ENCODE measurements at places on chromosomes 1 and 21.
A peak's percentile ranks its signal among the peaks of the same experiment; 100 is the strongest.

DNA sequence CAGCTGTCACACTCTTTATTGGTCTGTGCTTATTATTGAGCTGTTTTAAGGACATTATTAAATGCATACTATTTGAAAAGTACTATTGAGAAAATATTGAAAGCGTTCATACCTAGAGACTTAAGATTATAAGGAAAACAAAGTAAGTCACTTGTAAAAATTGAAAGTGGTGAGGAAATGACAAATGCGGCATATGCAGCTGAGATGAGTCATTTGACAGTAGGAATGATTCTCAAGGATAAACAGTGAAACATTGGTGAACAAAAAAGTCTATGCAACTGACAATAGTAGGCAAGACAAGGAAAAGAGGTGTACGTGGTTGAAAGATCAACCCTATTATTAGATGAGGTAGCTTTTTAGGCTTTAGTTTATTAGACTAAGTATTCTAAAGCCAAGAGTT is 82.6 kb upstream of the MAP10 start:
- no peak for DNase-seq

GRCh38 chr1:41618066-41618825 is 133.8 kb upstream of the EDN2 start:
- peak; percentile 69 for DNase-seq

- no peak for DNase-seq
Observed at GRCh38 chr1:182192215-182192614, 130.7 kb upstream of the ZNF648 start.

DNA sequence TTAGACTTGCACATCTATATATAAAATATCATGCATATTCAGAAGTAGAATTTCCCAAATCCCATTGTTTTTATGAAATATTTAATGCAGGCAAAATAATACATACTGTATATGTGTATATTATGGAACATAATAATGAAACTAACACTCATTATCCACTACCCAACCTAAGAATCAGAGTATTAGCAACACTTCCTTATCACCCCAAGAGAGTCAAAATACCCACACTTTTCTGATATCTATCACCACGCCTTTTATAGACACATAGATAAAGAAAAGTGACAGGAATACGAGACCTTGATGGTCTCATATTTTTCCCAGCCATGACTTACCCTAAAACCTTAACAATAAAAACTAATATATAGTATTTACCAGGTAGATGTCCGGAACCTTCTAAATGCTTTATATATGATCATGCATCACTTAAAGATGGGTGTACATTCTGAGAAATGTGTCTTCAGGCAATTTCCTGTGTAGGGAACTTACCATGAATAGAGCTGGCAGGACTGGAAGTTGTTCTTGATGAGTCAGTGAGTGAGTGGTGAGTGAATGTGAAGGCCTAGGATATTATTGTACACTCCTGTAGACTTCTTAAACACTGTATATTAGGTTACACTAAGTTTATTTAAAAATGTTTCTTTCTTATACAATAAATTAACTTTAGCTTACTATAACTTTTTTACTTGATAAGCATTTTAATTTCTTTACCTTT is 45.5 kb downstream of the TNFSF4 start:
- DNase-seq, result no peak

DNA sequence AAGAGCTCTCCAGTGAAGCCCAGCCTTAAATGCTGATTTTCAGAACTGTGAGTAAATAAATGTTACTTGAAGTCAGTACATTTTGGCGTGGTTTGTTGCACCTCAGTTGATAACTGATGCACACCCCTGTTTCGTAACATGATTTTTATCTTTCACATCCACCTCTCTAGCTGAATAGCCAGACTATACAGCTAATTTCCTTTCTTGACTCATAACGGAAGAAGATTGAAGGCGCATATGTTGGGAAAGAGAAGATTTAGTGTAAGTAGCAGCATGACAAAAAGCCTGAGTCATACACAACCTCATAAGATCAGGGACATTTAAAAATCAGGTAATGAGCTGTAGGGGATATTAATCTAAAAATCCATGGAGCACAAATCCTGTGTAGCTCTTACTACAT is 716.2 kb upstream of the ZP4 start:
- no peak for DNase-seq

GRCh38 chr1:46547481-46548383 is 3.7 kb downstream of the KNCN start:
- DNase-seq, result no peak

DNA sequence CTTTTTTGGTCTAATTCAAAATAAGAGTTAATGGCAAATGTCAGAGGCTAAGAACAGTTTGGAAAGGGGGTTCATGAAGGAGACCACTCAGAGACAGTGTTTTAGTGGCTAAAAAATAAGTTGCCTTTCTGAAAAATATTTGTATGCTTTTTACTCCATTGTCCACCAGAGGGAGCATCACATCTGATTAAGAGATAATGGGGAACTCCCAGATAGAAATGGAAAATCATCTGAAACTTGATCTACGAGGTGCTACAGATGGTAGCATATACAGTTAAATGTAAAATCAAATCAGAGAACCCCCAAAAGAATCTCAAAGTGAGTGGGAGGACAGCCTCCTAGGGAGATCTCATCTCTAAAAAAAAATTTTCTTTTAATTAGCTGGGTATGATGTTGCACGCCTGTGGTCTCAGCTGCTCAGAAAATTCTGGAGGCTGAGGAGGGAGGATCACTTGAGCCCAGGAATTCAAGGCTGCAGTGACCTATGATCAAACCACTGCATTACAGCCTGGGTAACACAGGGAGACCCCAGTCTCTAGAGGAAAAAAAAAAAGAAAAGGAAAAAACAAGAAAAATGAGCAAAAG is 9.7 kb downstream of the SMYD3 start:
- no peak for DNase-seq

- DNase-seq, result no peak
Observed at GRCh38 chr1:33392206-33392605, 38.7 kb downstream of the PHC2 start.
